Cardiac muscle cell (in vitro differentiated cells and primary cell): ENCODE measurements at places on chromosomes 1 and 21. TPM values are rescaled to one million over a fixed set of nuclear protein-coding genes. Genes with fewer than 3 reads are reported as not detected.

GRCh38 chr1:181179987-181180365 is 91.5 kb downstream of the IER5 start:
- DNase-seq: peak; percentile 84
- H3K4me1 ChIP-seq: peaks cover 18% of the 10 kb centered on the region
- H3K4me3 ChIP-seq: no peak overlapping the region
- no peak overlapping the region for H3K27ac ChIP-seq
- H3K27me3 ChIP-seq: peaks cover 25% of the 10 kb centered on the region

DNA sequence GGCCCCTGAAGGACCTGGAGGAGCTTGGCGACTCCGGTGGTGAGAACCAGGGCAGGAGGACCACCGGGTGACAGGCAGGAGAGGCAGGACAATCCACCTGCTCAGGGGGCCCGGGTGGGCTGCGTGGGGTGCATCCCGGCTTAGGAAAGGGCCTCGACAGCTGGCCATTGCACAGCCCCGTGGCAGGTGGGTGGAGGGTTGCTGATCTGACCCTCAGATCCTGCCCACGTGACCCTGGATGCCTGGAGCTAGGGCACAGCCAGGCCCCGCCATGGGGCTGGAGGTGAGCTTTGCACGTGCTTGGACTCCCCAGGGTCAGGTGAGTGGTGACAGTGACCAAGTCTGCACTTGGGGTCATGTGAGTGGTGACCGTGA is 35.5 kb upstream of the SLC19A1 start:
- no peaks in the 10 kb centered on the region for H3K4me1 ChIP-seq
- H3K27me3 ChIP-seq: no peaks in the 10 kb centered on the region
- no peak for DNase-seq

- no peaks in the 10 kb centered on the region for H3K36me3 ChIP-seq
- no peak overlapping the region for H3K27ac ChIP-seq
- H3K4me3 ChIP-seq: no peak overlapping the region
Observed at GRCh38 chr1:60958001-60958400, 124.4 kb upstream of the NFIA start.

DNA sequence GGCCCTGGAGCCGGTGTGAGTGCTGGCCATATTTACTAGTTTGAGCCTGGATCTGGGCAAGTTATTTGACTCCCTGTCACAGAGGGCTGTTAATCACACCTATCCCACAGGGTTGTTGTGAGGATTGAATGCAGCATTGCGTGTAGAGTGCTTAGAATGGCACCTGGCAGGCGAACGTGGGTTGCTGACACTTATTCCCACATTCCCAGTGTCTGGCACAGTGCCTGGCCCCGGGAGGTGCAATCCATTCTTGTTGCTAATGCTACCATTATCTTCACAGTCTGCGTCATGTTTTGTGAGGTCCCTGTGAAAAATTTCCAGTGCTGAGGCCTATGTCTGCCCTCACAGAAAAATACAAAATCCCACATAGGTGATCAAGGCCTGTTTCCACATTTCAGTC is 66.1 kb downstream of the CD2 start:
- H3K27ac ChIP-seq: no peak overlapping the region
- H3K36me3 ChIP-seq: no peaks in the 10 kb centered on the region
- H3K4me1 ChIP-seq: peaks cover 6% of the 10 kb centered on the region
- H3K27me3 ChIP-seq: no peaks in the 10 kb centered on the region
- no peak overlapping the region for H3K4me3 ChIP-seq

DNA sequence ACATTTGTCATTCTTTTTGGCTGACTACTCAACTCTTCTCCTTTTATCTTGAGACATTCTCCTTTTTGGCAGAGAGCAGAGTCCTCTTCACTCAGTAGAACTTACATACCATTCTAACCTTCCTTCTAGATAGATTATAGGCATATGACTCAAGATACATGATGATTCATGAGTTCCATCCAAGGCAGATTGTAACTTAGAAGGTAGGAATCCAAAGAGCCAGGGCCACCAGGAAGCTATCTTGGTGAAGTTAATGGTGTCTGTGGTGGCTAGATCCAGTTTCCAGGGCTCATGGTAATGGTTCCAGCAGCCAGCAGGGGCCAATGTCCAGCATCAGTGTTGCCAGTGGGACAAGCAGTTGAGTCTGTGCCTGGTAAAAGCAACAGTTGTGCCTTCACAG is 76.1 kb upstream of the KIAA0040 start:
- no peak overlapping the region for H3K27ac ChIP-seq
- H3K27me3 ChIP-seq: no peaks in the 10 kb centered on the region
- DNase-seq: no peak
- no peaks in the 10 kb centered on the region for H3K4me1 ChIP-seq
- H3K36me3 ChIP-seq: no peaks in the 10 kb centered on the region
- no peak overlapping the region for H3K4me3 ChIP-seq

- H3K4me3 ChIP-seq: no peak overlapping the region
- peak overlapping the region; percentile 59 for H3K27ac ChIP-seq
- no peaks in the 10 kb centered on the region for H3K36me3 ChIP-seq
- peaks cover 7% of the 10 kb centered on the region for H3K4me1 ChIP-seq
- no peak for DNase-seq
- no peaks in the 10 kb centered on the region for H3K27me3 ChIP-seq
Observed at GRCh38 chr1:212260557-212261355, 24.5 kb upstream of the PPP2R5A start.

DNA sequence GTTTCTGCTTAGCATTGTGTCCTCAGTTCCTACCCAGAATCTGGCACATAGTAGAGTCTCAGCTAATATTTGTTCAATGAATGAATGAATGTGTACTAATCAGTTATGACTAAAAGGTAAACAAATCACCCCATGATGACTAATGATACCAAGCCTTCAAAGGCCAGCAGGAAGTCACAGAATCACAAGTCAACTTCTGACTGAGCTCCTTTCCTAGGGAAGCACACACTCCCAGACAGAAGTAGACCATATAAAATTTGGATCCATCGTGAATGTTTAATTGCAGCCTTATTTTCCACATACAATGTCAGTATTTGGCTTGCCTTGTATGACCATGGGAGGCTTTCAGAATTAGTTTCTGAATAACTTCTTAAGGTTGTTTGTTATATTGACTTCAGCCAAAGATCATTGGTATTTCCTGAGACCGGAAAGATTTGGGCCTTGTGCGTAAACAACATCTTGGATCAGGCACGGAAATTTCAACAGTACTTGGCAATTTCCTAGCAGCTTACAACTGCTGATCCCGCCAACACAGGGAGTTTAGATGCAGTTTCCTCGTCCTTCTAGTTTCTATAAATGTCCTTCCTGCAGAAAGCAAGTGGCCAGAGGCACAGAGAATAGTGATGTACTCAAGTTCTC is 185.9 kb upstream of the ATP1B1 start:
- no peak overlapping the region for H3K27ac ChIP-seq
- no peaks in the 10 kb centered on the region for H3K27me3 ChIP-seq
- no peaks in the 10 kb centered on the region for H3K36me3 ChIP-seq
- no peak overlapping the region for H3K4me3 ChIP-seq

Gene ATP6V1G3
- not detected in 2 replicates for total RNA-seq

DNA sequence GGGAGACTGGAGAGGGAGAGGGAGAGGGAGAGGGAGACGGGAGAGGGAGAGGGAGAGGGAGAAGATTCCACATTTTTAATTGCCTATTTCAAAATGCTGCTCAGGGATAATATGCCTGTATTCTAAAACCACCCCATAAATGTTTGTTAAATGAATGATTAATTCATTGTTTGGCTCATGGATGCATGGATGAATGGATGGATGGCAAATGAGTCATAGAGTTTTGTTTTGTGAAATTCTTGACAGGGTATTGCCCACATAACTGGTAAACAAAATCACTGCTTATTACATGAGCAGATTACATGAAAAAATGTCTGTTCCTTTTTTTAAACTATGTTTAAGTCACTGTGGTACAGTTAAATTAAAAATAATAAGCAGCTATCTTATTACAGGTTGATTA is 220.4 kb downstream of the ZP4 start:
- no peaks in the 10 kb centered on the region for H3K27me3 ChIP-seq
- no peak overlapping the region for H3K4me3 ChIP-seq
- H3K27ac ChIP-seq: no peak overlapping the region
- DNase-seq: no peak

Gene RBBP4
- 275 and 279 TPM in 2 replicates for total RNA-seq

GRCh38 chr1:159296706-159297375 is 5.3 kb upstream of the FCER1A start:
- H3K27ac ChIP-seq: no peak overlapping the region
- H3K4me3 ChIP-seq: no peak overlapping the region
- no peaks in the 10 kb centered on the region for H3K36me3 ChIP-seq
- DNase-seq: no peak

GRCh38 chr1:42177541-42177981 is 13.0 kb upstream of the GUCA2A start:
- H3K4me1 ChIP-seq: peaks cover 23% of the 10 kb centered on the region
- H3K4me3 ChIP-seq: no peak overlapping the region
- DNase-seq: no peak
- no peaks in the 10 kb centered on the region for H3K27me3 ChIP-seq
- no peaks in the 10 kb centered on the region for H3K36me3 ChIP-seq
- no peak overlapping the region for H3K27ac ChIP-seq

Gene PRAMEF25
- not detected in 2 replicates for total RNA-seq

GRCh38 chr1:159994896-159995295 is 36.9 kb downstream of the PIGM start:
- peaks cover 17% of the 10 kb centered on the region for H3K4me1 ChIP-seq
- no peaks in the 10 kb centered on the region for H3K36me3 ChIP-seq
- no peak overlapping the region for H3K27ac ChIP-seq
- peak; percentile 8 for DNase-seq
- H3K4me3 ChIP-seq: no peak overlapping the region

DNA sequence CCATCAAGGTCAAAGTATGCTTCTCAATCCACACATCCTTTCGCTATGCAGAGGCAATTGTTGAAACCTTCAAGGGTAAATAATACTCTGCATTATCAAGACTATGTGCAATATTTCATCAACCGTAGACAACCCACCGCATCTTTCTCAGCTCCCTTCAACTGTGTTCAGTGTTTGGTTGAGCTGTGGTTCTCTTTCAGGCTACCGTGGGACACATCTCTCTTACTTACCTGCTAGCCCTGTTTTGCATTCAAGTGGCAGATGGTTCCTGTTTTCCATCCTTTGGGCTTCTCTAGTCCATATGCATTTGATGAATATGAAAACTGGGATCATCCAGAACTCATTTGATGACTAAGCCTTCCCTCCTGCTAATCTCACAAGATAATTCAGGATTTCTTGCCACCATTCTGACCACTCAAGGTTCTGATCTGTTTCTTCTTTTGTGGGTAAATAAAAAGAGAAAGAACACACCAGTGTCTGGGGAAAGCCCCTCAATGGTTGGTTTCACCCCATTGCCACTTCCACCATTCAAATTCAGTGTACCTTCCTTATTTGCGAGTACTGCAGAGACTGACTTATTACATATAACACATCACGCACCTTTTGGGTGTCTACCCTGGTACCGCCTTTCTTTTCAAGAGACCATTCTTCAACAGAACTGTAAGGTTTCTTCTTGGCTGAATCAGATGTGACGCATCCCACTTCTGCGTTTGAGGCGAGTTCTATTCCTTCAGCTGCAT is 61.7 kb downstream of the BACE2 start:
- DNase-seq: no peak
- no peak overlapping the region for H3K4me3 ChIP-seq
- no peaks in the 10 kb centered on the region for H3K36me3 ChIP-seq
- no peaks in the 10 kb centered on the region for H3K27me3 ChIP-seq

- H3K27me3 ChIP-seq: no peaks in the 10 kb centered on the region
- H3K36me3 ChIP-seq: no peaks in the 10 kb centered on the region
- H3K4me3 ChIP-seq: no peak overlapping the region
- H3K4me1 ChIP-seq: no peaks in the 10 kb centered on the region
Observed at GRCh38 chr1:242224461-242224860, 225.6 kb upstream of the MAP1LC3C start.

DNA sequence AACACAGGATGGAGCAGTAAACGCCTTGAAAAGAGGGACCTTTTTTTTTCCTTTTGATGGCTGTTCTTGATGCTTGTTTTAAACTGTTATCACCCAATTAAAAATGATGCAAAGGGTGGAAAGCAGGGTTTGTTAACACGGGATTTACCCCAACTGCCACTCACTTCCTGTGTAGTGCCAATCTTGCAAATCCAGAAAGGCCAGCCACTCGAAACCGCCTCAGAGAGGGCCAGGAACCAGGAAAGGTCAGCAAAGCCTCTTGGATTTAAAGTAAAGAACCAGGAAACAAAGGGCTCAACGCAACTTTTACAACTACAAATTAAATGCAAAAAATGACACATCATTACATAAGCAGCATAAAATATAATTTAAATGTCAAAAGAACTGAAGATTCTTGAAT is 347.4 kb downstream of the PDE4B start:
- H3K4me1 ChIP-seq: no peaks in the 10 kb centered on the region
- no peak overlapping the region for H3K27ac ChIP-seq
- no peaks in the 10 kb centered on the region for H3K36me3 ChIP-seq
- DNase-seq: no peak
- no peak overlapping the region for H3K4me3 ChIP-seq

Gene TUFT1
- 7.0 TPM in 2 replicates for total RNA-seq

GRCh38 chr1:186443638-186444037 is 17.3 kb downstream of the PDC start:
- no peaks in the 10 kb centered on the region for H3K36me3 ChIP-seq
- no peaks in the 10 kb centered on the region for H3K4me1 ChIP-seq
- H3K27me3 ChIP-seq: no peaks in the 10 kb centered on the region
- no peak for DNase-seq
- no peak overlapping the region for H3K27ac ChIP-seq
- no peak overlapping the region for H3K4me3 ChIP-seq

- H3K4me1 ChIP-seq: no peaks in the 10 kb centered on the region
- no peak for DNase-seq
- no peak overlapping the region for H3K4me3 ChIP-seq
Observed at GRCh38 chr1:200877839-200878551, 5.2 kb downstream of the GPR25 start.

GRCh38 chr1:150621497-150622302 is 7.7 kb downstream of the ENSA start:
- H3K36me3 ChIP-seq: peaks cover 60% of the 10 kb centered on the region
- H3K27me3 ChIP-seq: no peaks in the 10 kb centered on the region
- DNase-seq: peak; percentile 84
- peak overlapping the region; percentile 58 for H3K27ac ChIP-seq

- H3K4me3 ChIP-seq: no peak overlapping the region
- H3K4me1 ChIP-seq: no peaks in the 10 kb centered on the region
- no peak for DNase-seq
- no peak overlapping the region for H3K27ac ChIP-seq
Observed at GRCh38 chr1:11529763-11530730, 51.1 kb downstream of the DISP3 start.

DNA sequence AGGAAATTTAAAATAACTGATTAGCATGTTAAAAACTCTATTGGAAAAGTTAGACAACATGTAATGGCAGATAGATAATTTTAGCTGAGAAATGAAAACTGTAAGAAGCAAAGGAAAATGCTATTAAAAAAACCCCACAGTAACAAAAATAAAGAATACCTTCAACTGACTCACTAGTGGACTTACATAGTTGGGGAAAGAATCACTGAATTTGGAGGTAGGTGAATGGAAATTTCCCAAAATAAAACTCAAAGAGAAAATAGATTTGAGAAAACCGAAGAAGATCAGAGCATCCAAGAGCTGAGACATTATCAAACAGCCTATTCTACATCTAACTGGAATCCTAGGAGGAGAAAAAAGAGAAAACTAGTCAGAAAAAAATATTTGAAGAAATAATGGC is 34.7 kb downstream of the PDE4B start:
- no peaks in the 10 kb centered on the region for H3K27me3 ChIP-seq
- H3K36me3 ChIP-seq: no peaks in the 10 kb centered on the region
- H3K27ac ChIP-seq: no peak overlapping the region
